ENCODE measurements at places on chromosomes 1 and 21. TPM values are rescaled to one million over a fixed set of nuclear protein-coding genes. Genes with fewer than 3 reads are reported as not detected.

- no peaks in the 10 kb centered on the region for H3K4me1 ChIP-seq
- H3K36me3 ChIP-seq: no peaks in the 10 kb centered on the region
- DNase-seq: no peak
- H3K4me3 ChIP-seq: no peak overlapping the region
- H3K27ac ChIP-seq: no peak overlapping the region
Measured at GRCh38 chr1:60376196-60376595, 302.6 kb upstream of the C1orf87 start.

S100A8 gene
- total RNA-seq: not detected

AADACL4 gene
- total RNA-seq: not detected

GRCh38 chr1:40692429-40692895, 958 bp downstream of the NFYC start:
- no peaks in the 10 kb centered on the region for H3K36me3 ChIP-seq
- H3K4me1 ChIP-seq: peaks cover 15% of the 10 kb centered on the region
- DNase-seq: peak; percentile 64

DNA sequence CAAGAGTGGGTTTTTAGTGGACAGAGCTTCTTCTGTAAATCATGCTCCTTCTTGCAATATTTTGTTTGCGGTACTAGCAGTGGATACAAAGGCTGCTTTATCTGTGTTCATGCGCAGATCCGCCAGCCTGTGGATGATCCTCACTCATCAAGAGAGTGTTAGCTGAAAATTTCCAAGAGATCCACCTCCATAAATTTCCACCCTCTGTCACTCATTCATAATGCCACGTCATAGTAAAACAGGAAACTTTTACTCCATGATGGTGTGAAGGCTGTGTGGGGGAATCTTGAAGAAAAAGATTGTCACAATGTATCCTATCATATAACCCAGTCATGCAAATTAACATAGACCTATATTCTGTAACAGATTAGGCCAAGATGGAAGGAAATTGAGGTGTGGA, 4.4 kb upstream of the MAPKAPK2 start:
- peaks cover 5% of the 10 kb centered on the region for H3K4me1 ChIP-seq
- no peak overlapping the region for H3K4me3 ChIP-seq
- DNase-seq: no peak
- no peaks in the 10 kb centered on the region for H3K27me3 ChIP-seq

DNA sequence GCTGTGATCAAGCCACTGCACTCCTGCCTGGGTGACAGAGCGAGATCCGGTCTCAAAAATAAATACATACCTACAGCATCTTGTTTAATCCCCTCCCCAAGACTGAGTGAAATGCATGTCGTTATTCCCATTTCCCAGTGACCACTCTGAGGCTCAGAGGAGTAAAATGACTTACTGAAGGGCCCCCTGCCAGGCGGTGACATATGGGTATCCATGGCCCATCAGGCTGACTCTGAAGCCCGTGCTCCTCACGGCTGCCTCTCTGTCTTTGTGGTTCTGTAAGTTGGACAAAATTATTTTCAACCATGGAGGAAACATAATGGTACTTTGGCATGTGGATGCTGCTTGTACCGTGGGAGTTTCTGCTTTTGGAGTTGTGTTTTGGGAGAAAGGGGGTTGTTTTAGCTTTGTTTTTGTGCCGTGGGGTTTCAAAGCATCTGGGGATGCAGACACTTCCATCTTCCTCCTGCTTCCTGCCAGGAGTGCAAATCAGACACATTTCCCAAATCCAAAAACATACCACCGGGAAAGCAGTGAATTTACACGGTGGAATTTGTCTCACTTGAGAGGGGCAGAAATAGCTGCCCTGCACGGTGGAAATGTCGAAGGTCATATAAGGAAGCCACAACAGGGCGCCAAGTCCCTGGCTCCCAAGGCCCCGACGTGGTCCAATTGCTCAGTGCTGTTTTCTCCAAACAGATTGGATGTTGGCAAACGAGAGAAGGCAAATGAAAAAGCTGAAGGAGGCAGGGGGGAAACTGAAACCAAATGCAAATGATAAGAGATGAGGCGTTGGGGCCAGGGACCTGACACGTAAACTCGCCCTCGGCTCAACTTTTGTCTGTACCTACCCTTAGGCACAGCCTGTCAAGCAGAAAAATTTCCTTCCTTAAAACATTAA, 17.1 kb upstream of the PINK1 start:
- H3K27me3 ChIP-seq: no peaks in the 10 kb centered on the region
- peak; percentile 49 for DNase-seq
- no peak overlapping the region for H3K4me3 ChIP-seq
- peaks cover 26% of the 10 kb centered on the region for H3K4me1 ChIP-seq
- H3K27ac ChIP-seq: peak overlapping the region; percentile 15

COL11A1 gene
- total RNA-seq: 10.0 TPM

- H3K36me3 ChIP-seq: no peaks in the 10 kb centered on the region
- no peak for DNase-seq
- H3K27ac ChIP-seq: no peak overlapping the region
- H3K4me1 ChIP-seq: no peaks in the 10 kb centered on the region
Measured at GRCh38 chr21:39932335-39932734, 65.1 kb downstream of the PCP4 start.

DNA sequence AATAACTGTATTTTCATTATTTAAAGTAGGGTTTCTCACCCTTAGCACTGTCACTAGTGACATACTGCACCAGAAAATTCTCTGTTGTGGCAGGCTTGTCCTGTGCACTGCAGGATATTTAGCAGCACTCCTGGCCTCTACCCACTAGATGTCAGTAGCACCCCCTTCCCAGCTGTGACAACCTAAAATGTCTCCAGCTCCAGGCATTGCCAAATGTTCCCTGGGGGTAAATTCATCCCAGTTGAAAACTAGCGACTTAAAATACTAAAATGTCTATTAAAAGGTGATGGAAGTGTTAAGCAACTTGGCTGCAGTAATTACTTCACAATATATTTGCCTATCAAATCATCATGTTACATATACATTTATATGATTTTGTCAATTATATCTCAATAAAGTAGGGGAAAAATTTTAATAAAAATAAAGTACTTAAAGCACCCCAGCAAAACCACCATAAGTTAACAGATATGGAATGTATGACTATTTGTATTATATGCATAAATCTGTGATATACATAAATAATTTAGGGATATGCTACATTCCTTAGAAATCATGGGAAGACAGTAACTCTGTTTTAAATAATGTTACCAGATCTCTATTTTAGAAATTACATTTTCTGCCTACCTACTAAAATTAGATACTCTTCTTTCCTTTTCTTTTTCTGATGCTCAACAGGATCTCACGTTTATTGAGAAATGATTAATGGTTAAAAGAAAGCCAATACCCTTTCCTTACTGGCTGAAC, 74.6 kb downstream of the ARID4B start:
- H3K4me1 ChIP-seq: peaks cover 11% of the 10 kb centered on the region
- DNase-seq: peak; percentile 87
- no peak overlapping the region for H3K27ac ChIP-seq
- no peaks in the 10 kb centered on the region for H3K27me3 ChIP-seq

- H3K36me3 ChIP-seq: no peaks in the 10 kb centered on the region
- no peaks in the 10 kb centered on the region for H3K4me1 ChIP-seq
- no peak overlapping the region for H3K4me3 ChIP-seq
- DNase-seq: no peak
- no peak overlapping the region for H3K27ac ChIP-seq
Measured at GRCh38 chr1:4003846-4004505, 103.9 kb upstream of the C1orf174 start.

DNA sequence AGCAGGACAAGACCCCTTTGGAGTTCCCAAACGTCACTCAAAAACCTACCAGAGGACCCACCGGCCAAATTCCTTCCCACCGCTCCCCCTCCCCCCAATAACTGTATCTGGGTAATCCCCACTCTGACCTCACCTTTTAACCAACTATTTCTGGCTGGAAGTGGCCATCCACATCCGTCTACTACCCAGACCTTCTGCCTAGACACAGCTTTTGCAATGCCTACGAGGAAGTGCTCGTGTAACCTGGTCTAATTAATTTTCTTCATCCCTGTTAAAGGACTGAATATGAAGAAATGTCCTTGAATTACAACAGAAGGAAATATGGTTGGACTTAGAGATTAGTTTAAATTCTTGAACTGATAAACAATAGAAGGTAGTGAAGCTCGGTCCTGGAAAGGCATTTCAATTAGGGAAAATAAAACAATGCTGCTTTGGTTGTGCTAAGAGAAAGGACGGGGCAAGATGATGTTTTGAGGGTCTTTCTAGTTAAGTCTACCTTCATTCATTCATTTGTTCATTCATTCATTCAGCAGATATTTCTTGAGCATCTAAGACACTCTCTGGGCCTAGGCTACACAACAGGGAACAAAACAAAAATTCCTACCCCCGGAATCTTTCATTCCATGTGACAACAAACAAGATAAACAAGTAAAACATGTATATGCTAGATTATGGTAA, 18.8 kb downstream of the AVPR1B start:
- no peak overlapping the region for H3K4me3 ChIP-seq
- peaks cover 51% of the 10 kb centered on the region for H3K27me3 ChIP-seq
- no peak for DNase-seq
- H3K4me1 ChIP-seq: no peaks in the 10 kb centered on the region
